Small intestine (tissue), 16 donors: ENCODE measurements at places on chromosomes 5 and 9. TPM values are rescaled to one million over a fixed set of nuclear protein-coding genes. Genes with fewer than 3 reads are reported as not detected.

DNA sequence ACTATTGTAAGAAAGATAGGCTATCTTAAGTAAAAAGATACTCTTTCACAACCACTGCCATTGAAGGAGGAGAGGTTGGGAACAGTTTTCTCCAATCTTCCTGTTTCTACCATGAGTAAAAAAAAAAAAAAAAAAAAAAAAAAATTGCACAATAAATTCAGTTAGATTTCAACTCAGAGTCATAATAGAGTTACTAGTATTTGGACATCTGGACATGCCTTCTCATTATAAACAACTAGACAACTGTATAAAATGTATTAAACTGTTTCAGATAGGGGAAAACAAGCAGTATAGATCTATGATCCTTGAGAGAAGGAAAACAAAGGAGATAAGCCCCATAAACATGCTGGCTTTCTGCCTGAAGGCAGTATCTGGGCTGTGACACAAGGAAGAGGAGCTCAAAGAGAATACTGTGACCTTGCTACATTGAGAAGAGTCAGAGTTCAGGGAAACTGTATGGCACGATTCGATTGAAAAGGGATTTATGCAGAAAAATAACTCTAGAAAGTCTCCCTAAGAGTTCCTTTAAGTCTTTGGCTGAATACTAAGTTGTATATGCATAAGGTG lies 249.2 kb upstream of the POU5F2 start:
- DNase-seq, result peak; percentile 45

DNA sequence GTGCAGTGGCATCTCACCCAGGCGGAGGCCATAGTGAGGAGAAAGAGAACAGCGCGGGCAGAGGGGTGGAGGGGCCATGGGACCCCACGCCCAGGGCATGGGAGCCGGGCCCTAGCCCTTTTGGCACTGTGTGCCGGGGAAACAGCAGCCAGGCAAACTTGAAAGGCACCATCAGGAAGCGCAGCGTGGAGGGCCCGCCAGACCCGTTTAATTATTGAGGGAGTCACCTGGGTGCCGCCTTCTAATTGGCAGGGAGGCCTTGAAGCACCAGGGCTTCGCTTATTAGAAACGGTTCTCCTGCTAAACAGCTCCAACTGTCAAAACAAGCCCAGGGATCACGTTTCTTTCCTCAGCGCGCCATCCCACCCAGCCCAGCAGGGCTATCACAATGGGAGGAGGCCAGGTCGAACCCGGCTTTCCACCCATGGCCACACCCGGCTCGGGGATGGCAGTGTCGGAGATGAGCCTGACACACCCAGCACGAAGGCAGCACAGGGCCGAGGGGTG lies 104.6 kb upstream of the SARDH start:
- no peak for DNase-seq

DNA sequence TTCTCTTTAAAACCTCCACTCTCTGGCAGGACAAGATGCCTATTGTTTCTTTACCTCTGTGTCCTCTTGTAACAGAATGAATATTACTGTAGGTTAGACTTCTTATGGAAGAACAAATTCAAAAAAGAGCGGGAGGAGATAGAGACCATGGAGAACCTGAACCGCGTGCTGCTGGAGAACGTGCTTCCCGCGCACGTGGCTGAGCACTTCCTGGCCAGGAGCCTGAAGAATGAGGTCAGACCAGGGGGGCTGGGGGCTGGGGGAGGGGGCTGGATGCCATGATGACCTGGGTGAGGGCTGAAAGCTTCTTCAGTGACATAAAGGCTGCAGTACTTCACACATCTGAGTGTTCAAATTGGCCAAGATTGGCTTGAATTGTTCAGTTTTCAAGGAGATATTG lies 61.4 kb downstream of the CFAP90 start:
- DNase-seq, result no peak

- peak; percentile 25 for DNase-seq
Measured at GRCh38 chr9:69036309-69036708, 757 bp downstream of the FXN start.

GRCh38 chr9:2234371-2234893 lies 219.3 kb downstream of the SMARCA2 start:
- DNase-seq, result no peak

- no peak for DNase-seq
Measured at GRCh38 chr9:93930070-93930469, 25.1 kb downstream of the BARX1 start.

- DNase-seq, result peak; percentile 95
Measured at GRCh38 chr9:6757132-6757455, 679 bp upstream of the KDM4C start.

The CNTLN gene
- polyA plus RNA-seq, result 3.0 TPM

- no peak for DNase-seq
Measured at GRCh38 chr5:158086856-158087255, 227.9 kb upstream of the CLINT1 start.

The PTPRD gene
- 2.1 TPM for polyA plus RNA-seq

DNA sequence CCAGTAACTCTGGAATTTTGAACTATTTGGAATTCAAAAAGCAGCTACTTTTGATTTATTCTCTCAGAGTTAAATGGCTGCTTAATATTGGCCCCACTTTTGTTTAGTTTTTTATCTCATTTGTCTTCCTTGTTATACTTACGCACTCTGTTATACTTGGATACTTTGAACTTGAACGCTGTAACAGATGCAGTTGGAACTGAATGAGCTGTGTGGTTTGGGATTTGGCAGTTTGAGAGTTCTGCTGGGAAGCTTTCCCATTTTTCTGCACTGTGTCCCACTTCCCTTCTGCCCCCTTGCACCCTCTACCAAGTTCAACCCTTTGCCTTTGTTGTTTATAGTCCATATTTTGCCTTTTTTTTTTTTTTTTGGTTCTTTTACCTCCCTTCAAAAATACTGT lies 3.8 kb downstream of the RHOBTB3 start:
- DNase-seq, result peak; percentile 41

- no peak for DNase-seq
Measured at GRCh38 chr9:115234094-115234493, 116.1 kb upstream of the TNC start.

The NIM1K gene
- 0.12 TPM for polyA plus RNA-seq

DNA sequence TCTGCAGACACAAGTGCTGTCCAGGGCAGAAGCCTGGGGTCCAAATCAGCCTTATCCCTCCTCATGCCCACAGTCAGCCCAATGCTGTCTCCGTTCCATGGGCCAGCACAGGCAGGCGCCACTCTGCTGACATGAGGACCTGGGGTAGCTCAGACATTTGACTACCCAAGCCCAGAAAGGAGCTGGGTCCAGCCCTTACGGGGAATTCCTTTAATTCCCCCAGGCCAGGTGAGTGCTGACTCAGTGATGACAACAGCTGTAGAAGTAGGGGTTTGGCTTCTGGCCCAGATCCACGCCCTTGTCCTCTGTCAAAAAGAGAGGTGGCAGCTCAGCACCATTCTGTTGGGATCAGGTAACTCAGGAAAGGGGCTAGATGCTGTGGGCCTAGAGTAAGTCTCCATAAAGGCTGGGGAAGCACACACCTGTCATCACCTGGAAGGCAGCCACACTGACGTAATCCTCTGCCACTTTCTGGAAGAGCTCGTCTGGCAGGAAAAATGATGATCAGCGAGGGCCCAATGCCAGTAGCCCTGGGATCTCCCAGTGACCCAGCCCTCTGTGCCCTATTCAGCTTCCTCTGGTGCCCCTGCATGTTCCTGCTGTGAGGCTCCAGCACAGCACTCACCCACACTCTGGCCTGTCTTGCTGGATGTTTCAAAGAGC lies 1.9 kb downstream of the RAB24 start:
- DNase-seq, result peak; percentile 76

The TNFSF15 gene
- 13.2 TPM for polyA plus RNA-seq

- DNase-seq, result no peak
Measured at GRCh38 chr9:3912280-3912679, 386.5 kb upstream of the RFX3 start.

The RNF183 gene
- 0.62 TPM for polyA plus RNA-seq

DNA sequence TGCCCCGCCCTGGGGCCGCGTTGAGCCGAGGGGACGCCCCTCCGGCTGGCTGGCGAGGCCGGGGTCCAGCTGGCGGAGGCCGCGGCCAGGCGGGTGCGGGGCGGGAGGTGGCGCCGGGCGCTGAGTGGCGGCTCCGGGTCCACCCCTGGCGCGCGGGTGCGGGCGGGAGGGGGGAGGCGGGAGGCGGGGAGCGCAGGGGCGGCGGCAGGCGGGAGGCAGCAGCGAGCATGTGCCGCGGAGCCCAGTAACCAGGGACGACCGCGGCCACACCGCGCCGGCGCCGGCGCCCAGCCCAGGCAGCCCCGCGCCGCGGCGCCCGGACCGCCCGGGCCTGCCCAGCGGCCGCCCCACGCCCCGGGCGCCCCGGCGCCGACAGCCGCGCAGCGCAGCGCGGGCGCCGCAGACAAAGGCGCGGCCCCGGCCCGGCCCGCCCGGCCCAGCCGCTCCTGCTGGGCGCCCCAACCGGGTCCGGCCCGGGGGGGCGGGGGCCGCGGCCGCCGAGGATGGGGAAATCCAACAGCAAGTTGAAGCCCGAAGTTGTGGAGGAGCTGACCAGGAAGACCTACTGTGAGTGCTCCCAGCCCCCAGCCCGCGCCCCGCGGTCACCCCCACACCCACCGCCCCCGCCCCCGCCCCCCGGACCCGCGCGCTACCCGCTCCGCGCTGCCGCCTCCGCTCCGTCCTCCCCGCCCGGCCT lies at the start of gene NCS1:
Gene NCS1, plus strand, starts transcription at position 244 of the 697 bp plus-strand sequence. Its CDS starts 260 bp downstream, at position 504.
- DNase-seq, result peak; percentile 78
